ENCODE measurements at places on chromosomes 2 and 18. TPM values are rescaled to one million over a fixed set of nuclear protein-coding genes. Genes with fewer than 3 reads are reported as not detected.

DNA sequence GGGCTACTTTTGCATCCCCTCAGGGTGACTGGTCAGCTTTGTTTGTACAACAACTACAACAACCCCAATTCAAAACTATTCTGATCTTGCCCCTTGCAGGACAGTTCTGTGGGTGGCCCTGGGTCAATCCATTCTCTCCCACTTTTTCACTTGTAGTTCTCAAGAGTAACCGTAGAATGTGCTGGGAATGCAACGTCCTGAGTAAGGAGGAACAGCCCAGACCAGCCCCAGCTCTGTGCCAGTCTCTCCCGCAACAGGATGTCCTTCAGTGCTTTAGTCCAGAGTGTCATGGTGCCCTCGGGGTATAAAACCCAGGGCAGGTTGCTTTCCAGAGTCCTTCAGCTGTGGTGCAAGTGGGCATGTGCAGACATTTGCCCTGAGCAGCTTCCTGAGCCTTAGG is 22.1 kb upstream of the TEX51 start:
- DNase-seq: no peak

Gene SPC25
- 52.2 TPM for total RNA-seq

GRCh38 chr2:64036034-64036705 is 16.9 kb upstream of the VPS54 start:
- peak; percentile 56 for DNase-seq

DNA sequence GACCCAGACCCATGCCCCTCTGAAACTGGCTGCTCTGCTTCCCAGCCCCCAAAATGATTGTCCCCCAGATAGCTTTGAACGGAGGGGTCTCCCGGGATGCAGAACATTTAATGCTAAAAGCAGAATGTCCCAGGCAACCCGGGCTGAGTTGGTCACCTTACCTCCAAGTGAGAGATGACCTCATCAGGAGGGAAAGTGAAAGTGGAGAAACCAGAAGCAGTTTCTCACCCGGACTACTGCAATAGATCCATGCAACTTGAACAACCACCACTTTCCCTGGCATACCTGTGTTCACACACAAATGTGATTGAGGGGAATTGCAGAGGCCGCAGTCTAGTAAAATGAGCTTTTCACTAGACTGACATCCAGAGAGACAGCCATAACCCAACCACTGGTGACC is 75.3 kb upstream of the NPAS2 start:
- DNase-seq: no peak

- DNase-seq: peak; percentile 44
These were observed 1.5 kb downstream of the TTC32 start for GRCh38 chr2:19899985-19900930.

Gene ADD2
- total RNA-seq: 19.5 TPM

Gene CYTIP
- 234 TPM for total RNA-seq

Gene FER1L5
- total RNA-seq: not detected

DNA sequence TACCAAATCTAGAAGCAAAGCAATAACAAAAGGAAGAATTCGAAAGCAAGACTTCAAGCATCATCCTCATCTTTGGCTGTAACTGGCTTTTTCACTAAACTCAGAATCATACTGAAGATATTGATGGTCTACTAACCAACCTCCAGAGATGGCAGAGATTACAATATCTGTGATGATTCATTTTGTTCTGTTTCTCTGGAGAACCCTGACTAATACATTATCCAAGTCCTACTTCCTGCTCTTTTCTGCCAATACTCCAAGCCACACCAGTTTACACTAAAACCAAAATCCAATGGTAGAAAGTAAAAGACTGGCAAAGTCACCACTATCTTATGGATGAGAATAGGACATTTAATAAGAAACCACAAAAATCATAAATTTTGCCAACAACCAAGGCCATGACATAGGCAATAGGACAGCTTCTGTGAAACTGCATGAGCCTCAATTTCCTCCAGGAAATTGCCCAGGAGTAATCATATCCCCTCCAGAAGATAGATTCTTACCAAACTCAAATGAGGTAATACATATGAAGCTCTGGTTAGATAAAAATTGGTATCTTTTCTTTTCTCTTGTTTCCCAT is 159.8 kb downstream of the METTL4 start:
- DNase-seq: no peak

Gene GBX2
- not detected for total RNA-seq

DNA sequence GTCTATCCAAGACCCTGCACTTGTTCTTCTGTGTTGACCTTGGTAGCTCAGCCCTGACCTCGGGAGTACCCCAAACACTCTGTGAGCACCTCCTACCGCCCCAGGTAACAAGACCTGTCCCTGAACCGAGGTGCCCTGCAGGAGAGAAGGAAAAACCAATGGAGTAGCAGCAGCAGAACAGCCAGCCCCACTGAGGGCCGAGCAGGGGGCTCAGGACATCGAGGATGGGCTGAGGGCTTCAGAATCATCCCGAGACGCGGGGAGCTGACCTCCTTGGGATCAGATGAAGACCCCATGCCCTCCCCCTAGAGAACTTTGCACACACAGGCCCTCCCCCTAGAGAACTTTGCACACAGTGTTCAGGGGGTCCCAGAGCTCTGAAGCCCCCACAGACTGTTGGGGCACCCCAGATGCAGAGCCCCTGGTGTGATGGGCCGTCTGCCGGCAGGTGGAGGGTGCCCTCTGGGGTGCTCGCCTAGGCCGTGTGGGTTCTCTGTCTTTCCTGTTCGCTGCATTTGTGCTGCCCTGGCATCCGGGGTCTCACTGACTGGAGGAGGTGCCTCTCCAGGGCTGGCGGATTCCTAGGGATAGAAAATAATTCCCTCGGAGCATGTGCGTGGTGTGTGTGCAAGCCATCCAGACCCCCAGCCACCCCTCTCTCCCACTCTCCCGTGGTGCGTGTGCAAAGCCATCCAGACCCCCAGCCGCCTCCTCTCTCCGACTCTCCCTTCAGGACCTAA is 189.1 kb downstream of the TWIST2 start:
- no peak for DNase-seq

GRCh38 chr2:40105593-40105992 is 326.5 kb upstream of the THUMPD2 start:
- DNase-seq: no peak

DNA sequence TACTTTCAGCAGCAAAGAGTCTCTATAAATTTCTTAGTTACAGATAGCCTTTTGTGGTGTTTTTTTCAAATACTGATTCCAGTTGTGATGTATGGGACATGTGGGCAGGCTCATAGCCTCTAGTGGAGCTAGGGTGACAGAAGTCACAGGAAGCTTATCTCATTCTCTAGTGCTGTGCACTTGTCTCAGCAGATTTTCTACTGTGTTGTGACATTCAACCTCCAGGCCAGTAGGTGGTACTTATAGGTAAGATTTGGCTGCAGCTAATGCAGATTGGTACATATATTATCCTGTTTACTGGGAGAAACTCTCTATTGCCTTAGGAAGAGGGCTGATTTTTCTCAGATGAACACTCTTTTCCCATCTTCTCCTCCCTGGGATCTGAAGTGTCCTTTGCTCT is 176.2 kb downstream of the CALCRL start:
- DNase-seq: no peak

- DNase-seq: no peak
These were observed 24.6 kb upstream of the SPOPL start for GRCh38 chr2:138476940-138477339.

Gene LDLRAD4
- total RNA-seq: 28.6 TPM

DNA sequence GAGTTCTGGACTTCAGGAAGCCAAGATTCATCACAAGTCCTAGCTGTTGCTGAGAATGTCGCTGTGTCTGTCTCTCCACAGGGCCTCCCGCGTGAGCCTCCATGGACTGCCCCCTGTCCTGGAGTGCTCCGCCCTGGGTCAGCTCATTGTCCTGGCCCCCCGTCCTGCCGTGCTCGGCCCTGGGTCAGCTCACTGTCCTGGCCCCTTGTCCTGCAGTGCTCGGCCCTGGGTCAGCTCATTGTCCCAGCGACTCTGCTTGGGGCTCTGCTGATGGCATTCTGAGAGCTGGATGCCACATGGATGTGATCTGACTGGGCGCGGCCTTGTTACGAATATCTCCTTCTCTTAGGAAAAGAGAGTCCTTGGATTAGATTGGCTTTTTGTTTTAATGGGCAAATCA is 78.5 kb downstream of the EIPR1 start:
- no peak for DNase-seq

DNA sequence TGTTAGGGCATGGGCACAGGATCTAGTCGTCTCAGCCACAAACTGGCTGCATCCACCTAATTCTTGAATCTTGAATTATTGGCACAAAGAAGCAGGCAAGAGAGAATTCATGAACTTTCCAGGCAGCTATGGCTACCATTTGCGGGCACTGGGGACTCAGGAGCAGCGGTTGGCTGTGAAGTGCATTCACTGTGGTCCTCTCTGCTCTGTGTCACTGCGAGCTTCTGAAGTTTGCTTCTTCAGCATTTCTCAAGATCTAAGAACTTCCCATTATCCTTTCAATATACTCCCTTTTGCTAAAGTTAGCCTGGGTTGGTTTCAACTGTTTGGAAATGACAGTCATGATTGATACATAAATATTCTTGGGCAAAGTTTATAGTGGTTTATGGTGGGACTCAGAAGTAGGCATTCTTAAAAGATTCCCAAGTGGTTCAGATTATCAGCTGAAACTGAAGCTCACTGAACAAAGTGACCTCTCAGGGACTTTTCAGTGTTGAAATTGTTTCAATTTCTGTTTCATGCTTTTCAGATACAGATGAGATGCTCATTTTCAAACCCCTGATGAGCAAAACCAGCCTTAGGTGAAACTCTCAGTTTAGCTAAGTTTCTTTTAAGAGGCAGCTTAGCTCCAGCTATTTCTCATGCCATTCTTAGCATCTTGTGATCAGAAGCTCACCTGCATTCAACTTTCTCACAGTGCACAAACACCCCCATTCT is 1258.3 kb upstream of the GYPC start:
- no peak for DNase-seq

Gene IL1F10
- total RNA-seq: not detected

DNA sequence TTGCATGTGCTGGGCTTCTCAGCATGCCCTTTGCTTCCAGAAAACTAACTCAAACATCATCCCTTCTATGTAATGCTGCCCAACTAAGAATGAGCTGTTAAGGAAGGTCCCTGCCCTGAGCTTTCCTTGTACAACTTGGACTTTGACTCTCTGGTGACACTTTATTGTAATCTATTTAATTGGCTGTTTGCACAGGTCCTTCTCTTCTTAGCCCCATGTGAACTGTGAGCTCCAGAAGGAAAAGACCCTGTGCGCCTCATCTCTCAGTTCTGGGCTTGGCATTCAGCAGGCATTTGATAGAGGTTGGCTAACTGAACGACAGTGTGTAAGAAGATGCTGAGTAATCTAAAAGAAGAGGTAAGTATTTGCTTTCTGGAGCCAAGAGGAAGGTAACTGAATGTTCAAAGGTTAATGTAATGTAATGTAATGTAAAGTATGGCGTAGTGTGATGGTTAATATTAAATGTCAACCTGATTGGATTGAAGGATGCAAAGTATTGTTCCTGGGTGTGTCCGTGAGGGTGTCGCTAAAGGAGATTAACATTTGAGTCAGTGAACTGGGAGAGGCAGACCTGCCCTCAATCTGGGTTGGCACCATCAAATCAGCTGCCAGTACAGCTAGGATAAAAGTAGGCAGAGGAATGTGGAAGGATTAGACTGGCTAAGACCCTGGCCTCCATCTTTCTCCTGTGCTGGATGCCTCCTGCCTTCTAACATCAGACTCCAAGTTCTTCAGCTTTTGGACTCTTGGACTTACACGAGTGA is 60.8 kb upstream of the CCDC195 start:
- no peak for DNase-seq

- DNase-seq: no peak
These were observed 602.4 kb upstream of the RAB6C start for GRCh38 chr2:129377078-129377469.

DNA sequence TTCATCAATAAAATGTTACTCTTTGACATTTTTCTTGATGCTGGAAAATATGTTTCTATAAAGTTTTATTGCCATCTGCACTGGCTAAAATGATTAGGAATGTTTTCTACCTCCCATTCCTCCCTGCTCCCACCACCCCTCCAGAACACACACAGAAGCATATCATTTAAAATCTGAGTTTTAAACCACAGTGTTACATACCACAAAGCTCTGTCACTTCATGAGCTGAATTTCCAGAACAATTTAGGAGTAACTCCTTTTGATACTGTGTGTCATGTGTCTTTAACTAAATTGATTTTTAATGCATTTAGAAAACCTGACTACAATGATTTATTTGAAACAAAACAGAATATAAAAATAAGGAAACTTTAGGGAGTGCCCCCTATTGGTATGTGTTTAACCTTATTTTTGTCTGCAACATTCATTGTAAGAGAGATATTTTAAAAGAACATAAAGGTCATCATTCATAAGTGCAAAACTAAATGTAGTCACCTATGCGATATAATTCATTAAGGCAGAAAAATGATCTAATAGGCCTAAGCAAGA is 52.0 kb downstream of the FEZ2 start:
- no peak for DNase-seq
